ENCODE measurements at places on chromosomes 16 and 17.

- no peak for DNase-seq
These were observed 13.9 kb upstream of the ADGRG1 start for GRCh38 chr16:57614536-57614935.

- DNase-seq: peak; percentile 60
These were observed 6.3 kb upstream of the RGS9 start for GRCh38 chr17:65130832-65131231.

- no peak for DNase-seq
These were observed 28.7 kb downstream of the LITAFD start for GRCh38 chr16:8910811-8911210.

GRCh38 chr17:410543-411401, 58.2 kb upstream of the RPH3AL start:
- DNase-seq: no peak

- no peak for DNase-seq
These were observed 669.1 kb downstream of the HS3ST4 start for GRCh38 chr16:26360867-26361266.

GRCh38 chr16:78364556-78364880, 265.1 kb downstream of the WWOX start:
- no peak for DNase-seq

- DNase-seq: peak; percentile 83
These were observed 660 bp upstream of the PRRT2 start for GRCh38 chr16:29811170-29811895.

DNA sequence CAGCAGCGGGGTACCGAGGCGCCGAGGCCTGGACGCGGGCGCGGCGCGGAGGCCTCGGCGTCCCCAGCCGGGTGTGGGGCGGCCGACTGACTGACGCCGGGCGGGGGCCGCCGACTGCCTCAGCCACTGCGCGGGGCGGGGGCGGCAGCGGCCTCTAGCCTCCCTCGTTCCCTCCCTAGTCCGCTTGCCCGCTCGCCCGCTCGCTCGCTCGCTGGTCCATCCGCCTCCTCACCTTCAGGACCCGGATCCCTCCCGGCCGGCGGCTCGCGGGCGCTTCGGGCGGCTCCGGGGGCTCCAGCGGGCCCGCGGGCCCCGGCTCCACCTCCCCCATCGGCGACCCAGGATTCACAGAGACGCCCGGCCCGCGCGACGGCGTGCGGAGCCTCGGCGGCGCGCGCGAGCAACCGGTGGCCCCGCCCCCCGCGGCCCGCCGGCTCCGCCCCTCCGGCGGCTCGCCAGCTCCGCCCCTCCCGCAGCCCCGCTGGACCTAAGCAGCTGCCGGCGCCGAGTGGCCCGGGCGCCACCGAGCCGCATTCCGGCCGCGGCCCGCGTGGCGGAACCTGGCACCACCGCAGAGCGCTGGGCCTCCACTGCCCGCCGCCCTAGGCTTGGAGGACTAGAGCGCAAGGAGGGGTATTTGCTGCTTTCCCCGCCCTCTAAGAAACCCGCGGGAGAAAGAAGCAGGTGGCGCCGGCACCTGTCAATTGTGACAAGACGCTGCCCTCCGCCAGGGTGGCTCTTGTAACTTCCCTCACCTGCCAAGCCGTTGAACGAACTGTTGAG, 773 bp downstream of the PHLPP2 start:
- DNase-seq: peak; percentile 60

GRCh38 chr16:11143372-11144035, 112.5 kb downstream of the SOCS1 start:
- DNase-seq: no peak

DNA sequence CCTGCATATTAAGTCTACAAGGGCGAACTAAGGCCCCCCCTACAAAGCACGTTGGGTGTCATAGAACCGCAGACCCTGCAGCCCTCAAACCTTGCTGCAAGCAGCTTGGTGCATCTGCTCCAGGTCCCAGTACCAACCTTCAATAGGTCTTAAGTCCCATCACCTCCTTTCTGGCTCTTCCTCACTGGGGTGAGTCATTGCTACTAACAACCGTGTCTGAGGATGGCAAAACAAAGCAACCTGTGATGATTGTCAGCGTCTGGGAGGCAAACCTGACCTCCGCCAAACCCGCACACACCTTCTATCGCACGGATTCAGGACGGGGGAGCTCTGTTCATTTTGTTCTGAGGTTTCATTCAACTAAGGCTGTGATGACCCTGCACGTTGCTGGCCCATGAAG, 138.9 kb downstream of the SLC39A11 start:
- no peak for DNase-seq
